ENCODE measurements at places on chromosomes 2 and 18.

GRCh38 chr18:51255693-51256092, 58.2 kb upstream of the MEX3C start:
- no peak for DNase-seq

DNA sequence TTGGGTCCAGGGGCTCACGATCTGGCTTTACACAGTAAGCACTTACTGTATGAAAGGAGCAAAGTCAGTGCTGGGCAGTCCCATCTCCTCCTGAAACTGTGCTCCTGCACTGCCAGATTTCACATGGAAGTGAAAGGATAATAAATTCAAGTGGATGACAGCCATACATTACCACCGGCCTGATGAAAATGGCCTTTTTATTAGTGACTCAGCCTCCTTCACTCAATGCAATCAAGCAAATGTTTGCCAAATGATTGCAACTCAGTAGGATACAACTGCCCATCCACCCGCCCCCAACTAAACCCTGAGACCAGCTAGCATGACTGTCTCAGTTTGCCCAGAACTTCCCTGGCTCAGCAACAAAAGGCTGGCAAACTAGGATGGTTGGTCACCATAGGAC, 77.1 kb downstream of the MYO5B start:
- no peak for DNase-seq

- DNase-seq, result no peak
Measured at GRCh38 chr2:234745347-234745746, 206.5 kb upstream of the SH3BP4 start.

GRCh38 chr2:234625626-234626250, 128.9 kb upstream of the ARL4C start:
- DNase-seq, result no peak

- DNase-seq, result no peak
Measured at GRCh38 chr18:35451032-35451431, 46.7 kb downstream of the INO80C start.

DNA sequence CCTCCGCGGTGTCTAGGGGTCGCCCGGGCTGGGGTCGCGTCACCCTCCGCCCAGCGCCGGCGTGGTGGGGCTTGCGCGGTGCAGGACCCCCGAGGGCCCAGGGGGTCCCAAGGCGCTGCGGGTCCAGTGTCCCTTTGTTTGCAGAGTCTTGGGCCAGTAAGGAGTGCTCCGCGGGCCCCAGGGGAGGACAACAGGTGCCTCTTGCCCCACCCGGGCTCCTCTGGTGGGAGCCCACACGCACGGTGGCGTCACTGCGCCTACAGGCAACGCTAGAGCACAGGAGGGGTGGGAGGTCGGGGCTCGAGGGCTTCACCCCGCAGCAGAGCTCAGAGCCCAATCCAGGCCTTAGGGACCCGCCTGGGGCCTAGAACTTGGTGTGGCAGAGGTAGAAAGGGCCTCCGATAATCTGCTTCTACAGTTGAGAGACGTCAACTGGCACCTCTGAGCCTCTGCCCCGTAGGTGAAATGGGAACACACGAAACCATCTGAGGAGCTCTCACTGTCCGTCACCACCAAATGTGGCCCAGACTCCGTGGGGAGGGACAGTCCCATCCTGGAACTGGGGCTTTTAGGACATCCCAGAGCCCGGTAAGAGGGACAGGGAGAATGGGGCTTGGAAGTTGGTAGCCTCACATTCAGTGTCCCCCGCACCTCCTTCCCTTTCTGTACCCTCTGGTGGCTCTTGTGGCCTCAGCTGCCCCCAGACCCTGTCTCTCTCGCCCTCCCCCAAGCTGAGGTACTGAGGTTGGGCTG, 1.4 kb downstream of the ARID5A start:
- no peak for DNase-seq

GRCh38 chr2:151808258-151809072, 19.8 kb downstream of the ARL5A start:
- peak; percentile 62 for DNase-seq

DNA sequence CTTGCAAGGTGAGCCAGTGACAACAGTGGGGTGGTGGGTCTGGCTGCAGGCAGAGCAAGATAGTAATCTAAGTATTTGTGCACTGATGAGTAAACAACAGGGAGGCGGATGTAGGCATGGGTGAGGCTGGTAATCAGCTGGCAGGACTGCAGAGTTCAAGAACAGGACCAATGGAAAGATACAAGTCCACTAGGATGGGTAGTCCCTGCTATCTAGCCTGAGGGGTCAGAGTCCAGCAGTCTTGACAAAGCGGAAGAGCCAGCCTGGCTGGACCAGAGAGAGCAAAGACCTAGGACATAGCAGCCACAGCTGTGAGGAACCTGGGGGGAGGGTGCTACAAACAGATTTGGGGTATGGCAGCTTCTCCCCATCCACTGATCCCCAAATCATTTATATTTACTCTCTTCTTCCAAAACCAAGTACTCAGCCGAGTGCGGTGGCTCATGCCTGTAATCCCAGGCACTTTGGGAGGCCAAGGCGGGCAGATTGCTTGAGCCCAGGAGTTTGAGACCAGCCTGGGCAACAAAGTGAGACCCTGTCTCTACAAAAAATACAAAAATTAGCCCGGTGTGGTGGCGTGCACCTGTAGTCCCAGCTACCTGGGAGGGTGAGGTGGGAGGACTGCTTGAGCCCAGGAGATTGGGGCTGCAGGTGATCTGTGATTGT, 25.9 kb downstream of the VIL1 start:
- no peak for DNase-seq

DNA sequence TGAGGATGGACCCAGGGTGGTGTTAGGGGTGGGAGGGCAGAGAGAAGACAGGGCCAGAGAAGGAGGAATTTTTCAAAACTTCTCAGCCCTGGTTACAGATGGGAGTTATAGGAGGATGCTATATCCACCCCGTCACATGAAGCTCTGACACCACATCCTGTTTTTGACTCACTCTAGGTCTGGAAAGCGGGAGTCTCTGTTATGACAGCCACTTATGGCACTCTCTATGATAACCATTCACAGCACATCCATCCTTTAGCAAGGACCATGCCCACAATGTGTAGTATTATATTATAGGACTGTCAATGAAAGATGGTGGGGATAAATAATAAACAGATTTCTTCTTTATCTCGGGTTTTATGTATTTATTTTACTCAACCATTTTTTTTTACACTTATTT, 461.2 kb downstream of the CDH2 start:
- no peak for DNase-seq

GRCh38 chr2:24403832-24404212, 43.5 kb upstream of the ITSN2 start:
- DNase-seq, result peak; percentile 3

GRCh38 chr2:44877417-44877816, 64.1 kb upstream of the SIX3 start:
- DNase-seq, result no peak

GRCh38 chr18:8797206-8797605, 91.8 kb downstream of the MTCL1 start:
- no peak for DNase-seq

GRCh38 chr18:48944634-48945033, 6.1 kb downstream of the SMAD7 start:
- DNase-seq, result peak; percentile 80

DNA sequence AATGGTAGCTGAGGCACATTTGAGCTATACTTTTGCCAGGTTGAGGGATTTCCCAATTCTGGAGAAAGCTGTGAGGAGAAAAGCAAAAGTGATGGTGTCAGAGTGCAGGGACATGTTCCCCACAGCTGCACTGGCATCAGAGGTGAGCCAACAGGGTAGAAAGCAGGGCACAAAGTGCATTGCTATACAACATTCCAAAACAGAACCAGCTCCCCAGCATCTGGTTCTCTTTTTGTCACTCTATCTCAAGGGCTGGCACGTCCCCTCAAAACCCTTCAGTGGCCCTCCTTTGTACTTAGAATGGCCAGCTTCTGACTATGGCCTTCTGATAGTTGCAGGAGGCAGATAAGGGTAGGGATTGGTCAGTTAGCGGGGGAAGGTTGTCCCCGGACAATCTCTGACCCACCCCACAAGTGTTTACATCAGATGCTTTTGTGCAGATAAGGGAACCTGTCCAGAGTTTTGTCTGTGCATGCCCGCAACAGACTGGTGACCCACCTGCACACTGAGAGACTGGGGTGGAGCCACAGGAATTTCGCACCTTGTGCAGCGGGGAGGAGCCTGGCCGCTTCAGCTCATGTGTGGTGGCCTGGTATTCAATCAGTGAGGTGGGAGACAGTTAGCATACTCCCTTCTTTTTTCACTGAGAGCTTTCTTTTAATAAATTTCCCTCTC, 31.0 kb upstream of the TMEM17 start:
- no peak for DNase-seq

DNA sequence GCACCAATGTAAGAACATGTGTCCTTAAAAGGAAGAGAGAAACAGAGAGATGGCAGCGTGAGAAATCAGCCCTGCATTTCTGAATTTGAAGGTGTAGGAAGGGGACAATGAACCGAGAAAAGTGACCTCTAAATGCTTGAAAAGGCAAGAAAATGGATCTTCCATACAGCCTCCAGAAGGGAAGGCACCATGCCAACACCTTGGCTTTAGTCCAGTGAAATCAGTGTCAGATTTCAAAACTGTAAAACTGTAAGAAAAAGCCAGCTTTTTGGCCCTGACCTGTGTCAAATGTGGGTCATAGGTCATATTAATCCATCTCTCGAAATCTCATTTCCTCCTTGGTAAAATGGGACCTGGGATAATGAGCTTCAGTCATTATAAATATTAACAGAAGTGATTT, 762.3 kb downstream of the DCDC2C start:
- DNase-seq, result no peak

- DNase-seq, result no peak
Measured at GRCh38 chr18:23950644-23951043, 63.9 kb upstream of the TTC39C start.

GRCh38 chr2:120224256-120224655, 1.1 kb upstream of the TMEM185B start:
- DNase-seq, result no peak

GRCh38 chr2:212520340-212520739, 18.3 kb downstream of the ERBB4 start:
- DNase-seq, result peak; percentile 26

GRCh38 chr2:69589973-69590652, 53.4 kb downstream of the AAK1 start:
- DNase-seq, result no peak

- peak; percentile 44 for DNase-seq
Measured at GRCh38 chr2:84022810-84023431, 436.2 kb downstream of the SUCLG1 start.

GRCh38 chr2:98727369-98728087, 3.4 kb downstream of the MGAT4A start:
- no peak for DNase-seq

DNA sequence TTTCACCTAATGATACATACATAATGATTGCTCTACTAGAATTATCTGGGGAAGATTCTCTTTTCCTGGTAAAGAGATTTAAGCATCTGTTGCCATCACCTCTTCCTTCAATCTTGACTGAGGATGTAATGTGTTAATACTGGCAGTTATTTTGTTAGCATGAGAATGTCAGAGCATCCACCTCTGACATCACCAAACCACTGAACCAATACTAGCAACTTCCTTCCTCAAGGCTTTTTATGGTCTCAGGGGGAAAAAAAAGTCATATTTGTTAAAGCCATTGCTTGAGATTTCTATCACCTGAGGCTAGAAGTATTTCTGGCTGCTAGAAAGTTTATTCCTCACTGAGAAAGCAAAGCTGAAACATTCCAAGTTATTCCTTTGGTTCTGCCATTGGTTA, 48.5 kb downstream of the DSEL start:
- no peak for DNase-seq

DNA sequence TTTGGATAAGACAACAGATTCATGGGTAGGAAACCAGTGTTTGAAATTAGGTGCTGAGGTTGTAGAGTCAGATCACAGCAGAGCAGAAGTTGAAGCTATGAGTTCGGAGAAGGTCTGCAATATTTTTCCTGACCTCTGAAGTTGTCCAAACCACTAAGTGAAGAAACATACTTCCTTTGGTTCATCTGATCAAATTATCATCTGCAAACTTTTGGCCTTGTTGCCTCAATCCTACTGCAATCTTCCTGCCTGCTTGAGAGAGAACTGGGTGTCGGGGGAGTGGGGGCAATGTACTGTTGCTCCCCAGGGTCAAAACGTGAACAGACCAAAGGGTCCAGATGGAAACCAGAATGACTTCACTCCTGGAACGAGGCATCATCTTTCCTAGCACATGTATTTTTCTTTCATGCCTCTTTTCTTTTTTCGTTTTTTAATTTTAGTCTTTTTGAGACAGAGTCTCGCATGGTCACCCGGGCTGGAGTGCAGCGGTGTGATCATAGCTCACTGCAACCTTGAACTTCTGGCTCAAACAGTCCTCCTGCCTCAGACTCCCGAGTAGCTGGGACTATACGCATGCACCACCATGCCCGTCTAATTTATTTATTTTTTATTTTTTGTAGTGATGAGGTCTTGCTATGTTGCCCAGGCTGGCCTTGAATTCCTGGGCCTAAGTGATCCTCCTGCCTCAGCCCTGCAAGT, 42.7 kb downstream of the RAB31 start:
- no peak for DNase-seq

- DNase-seq, result peak; percentile 4
Measured at GRCh38 chr18:56443166-56443907, 195.1 kb downstream of the TXNL1 start.

- DNase-seq, result peak; percentile 32
Measured at GRCh38 chr2:69634196-69634821, 9.2 kb downstream of the AAK1 start.

- no peak for DNase-seq
Measured at GRCh38 chr18:1149709-1150108, 245.0 kb downstream of the ADCYAP1 start.

DNA sequence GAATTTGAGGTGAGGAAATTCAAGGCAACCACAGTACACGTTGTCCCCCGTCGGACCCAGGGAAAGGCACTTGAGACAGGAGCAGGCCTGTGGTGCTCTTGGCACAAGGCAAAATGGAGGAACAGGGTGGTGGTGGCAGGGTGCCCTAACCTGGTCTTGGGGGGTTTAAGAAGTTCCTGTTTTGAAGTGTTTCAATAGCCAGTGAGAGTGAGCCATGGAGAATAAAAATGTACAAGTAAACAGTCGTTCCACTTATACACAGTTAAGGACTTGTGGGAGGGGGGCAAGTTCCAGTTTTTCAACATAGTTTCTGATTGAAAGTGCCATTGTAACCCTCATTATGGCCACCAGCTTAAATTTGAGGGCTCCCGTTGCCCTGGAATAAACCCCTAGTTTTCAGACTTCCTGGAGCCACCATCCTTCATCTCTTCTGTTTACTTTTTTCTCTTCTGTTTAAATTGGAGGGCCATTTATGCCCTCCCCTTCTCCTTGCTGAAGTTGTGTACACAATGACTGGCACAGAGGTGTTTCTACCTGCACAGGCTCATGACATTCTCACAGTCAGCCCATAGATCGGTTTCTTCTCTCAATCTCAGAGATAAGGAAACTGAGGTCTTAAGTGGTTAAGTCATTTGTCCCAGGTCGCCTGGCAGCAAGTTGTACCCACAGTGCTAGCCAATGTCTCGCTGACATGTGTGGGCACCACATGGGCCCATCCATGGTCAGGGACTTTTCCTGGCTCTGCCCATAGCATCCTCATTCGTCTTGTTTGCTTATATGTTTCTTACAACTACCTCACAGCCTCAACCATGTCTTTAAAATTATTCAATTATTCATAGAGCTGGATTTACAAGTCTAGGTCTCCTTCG, 66.0 kb upstream of the ST3GAL5 start:
- no peak for DNase-seq

- DNase-seq, result no peak
Measured at GRCh38 chr18:27178424-27178823, 6.7 kb downstream of the CHST9 start.

- DNase-seq, result no peak
Measured at GRCh38 chr2:127428815-127429109, 10.5 kb downstream of the PROC start.

GRCh38 chr2:175012516-175012915, 7.3 kb upstream of the CHN1 start:
- DNase-seq, result no peak

GRCh38 chr2:190584980-190585661, 50.6 kb upstream of the NEMP2 start:
- DNase-seq, result peak; percentile 15
